NCI-H187 (cell line): ENCODE measurements at places on chromosomes 11 and 22.
A peak's percentile ranks its signal among the peaks of the same experiment; 100 is the strongest.

DNA sequence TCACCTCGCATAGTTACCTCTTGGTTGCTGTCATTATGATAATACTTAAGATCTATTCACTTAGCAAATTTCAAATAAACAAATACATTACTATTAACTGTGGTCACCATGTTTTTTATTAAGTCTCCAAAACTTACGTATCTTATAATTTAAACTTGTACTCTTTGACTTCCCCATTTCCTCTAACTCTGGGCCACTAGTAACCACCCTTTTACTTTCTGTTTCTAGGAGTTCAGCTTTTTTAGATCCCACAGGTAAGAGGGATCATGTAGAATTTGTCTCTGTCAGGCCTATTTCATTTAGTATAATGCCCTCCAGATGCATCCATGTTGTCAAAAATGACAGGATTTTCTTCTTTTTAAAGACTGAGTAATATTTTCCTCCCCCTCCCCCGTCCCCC is 212.4 kb upstream of the C11orf87 start:
- DNase-seq, result no peak

- no peak for DNase-seq
Observed at GRCh38 chr11:119852741-119853140, 123.7 kb upstream of the NECTIN1 start.

DNA sequence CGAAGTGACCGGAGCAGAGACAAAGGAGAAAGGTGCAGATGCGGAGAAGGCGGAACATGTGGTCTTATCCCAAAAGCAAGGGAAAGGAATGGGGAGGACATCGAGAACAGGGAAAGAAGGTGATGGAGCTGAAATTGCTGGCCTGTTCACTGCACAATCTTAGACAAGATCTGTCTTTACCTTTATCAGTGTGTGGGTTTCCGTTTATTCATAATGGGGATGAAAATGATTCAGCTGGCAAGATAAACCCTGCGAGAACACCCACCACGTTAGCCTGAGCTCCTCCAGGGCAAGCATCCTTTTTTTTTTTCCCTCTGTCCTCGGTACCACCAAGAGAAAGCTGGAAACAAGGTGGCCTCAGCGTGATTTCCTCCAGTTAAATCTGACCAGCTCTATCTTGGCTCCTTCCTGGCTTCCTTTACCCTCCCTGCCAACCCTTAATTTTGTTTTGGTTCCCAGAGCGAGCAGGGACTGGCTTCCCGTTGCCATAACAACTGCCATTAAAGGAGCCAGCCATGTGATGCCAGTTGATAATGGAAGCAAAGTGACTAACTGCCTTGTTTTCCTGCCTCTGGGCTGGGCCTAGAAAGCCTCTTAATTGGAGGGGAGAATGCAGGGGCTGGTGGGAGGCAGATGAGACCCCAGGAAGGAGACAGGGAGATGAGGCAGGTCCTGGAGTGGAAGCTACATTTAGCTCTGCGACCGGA is 4.2 kb downstream of the SGSM1 start:
- DNase-seq, result no peak

DNA sequence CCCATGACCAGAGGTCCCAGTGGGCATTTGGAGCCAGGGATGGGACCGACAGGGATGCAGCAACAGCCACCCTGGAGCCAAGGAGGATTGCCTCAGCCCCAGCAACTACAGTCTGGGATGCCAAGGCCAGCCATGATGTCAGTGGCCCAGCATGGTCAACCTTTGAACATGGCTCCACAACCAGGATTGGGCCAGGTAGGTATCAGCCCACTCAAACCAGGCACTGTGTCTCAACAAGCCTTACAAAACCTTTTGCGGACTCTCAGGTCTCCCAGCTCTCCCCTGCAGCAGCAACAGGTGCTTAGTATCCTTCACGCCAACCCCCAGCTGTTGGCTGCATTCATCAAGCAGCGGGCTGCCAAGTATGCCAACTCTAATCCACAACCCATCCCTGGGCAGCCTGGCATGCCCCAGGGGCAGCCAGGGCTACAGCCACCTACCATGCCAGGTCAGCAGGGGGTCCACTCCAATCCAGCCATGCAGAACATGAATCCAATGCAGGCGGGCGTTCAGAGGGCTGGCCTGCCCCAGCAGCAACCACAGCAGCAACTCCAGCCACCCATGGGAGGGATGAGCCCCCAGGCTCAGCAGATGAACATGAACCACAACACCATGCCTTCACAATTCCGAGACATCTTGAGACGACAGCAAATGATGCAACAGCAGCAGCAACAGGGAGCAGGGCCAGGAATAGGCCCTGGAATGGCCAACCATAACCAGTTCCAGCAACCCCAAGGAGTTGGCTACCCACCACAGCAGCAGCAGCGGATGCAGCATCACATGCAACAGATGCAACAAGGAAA is 27.3 kb upstream of the L3MBTL2 start:
- no peak for DNase-seq

GRCh38 chr11:9264316-9265210 is 587 bp downstream of the DENND5A start:
- DNase-seq, result no peak

DNA sequence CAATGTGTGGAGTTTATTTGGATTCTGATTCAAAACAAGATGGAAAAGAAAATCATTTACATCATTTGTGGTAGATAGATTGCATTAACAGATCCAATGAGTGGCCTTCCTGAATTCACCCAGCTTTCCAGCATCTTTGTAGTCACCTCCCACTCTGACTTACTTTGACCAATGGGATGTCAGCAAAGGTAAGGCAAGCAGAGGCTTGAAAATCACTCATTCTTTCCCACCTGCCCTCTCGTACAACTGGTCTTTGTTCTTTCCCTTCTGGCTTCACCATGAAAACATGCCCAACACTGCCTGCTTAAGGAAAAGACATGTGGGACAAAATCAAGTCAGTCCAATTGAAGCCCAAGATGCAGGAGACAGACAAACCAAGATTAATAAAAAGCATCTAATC is 202.1 kb downstream of the TTC28 start:
- DNase-seq, result no peak

- DNase-seq, result no peak
Observed at GRCh38 chr11:60204922-60205321, 22.0 kb upstream of the MS4A6A start.

GRCh38 chr11:16070573-16070972 is 285.8 kb downstream of the SOX6 start:
- DNase-seq, result no peak

GRCh38 chr11:47111318-47111804 is 65.3 kb downstream of the ARFGAP2 start:
- DNase-seq, result peak; percentile 97

GRCh38 chr11:64726867-64727530 is 4.0 kb upstream of the NRXN2 start:
- no peak for DNase-seq

- DNase-seq, result no peak
Observed at GRCh38 chr22:49395617-49396016, 432.1 kb downstream of the BRD1 start.
